ENCODE measurements at places on chromosomes 2 and 18. TPM values are rescaled to one million over a fixed set of nuclear protein-coding genes. Genes with fewer than 3 reads are reported as not detected.

RBM43 gene
- 12.1 TPM for total RNA-seq

TBR1 gene
- 1.7 TPM for total RNA-seq

KCNIP3 gene
- total RNA-seq: 11.3 TPM

MALL gene
- 10.9 TPM for total RNA-seq

GALR1 gene
- 0.16 TPM for total RNA-seq

ZNF892 gene
- 27.9 TPM for total RNA-seq

FBLN7 gene
- 17.3 TPM for total RNA-seq

GRB14 gene
- 7.8 TPM for total RNA-seq

POLR1A gene
- 23.6 TPM for total RNA-seq

B3GNT7 gene
- 3.4 TPM for total RNA-seq

VWC2L gene
- 11.5 TPM for total RNA-seq

All from camera-type eye (tissue), 1 donor.